NCI-H1417 treated with DMSO at 0.1 percent for 48 hours (cell line): ENCODE measurements at places on chromosomes 6 and 20.

DNA sequence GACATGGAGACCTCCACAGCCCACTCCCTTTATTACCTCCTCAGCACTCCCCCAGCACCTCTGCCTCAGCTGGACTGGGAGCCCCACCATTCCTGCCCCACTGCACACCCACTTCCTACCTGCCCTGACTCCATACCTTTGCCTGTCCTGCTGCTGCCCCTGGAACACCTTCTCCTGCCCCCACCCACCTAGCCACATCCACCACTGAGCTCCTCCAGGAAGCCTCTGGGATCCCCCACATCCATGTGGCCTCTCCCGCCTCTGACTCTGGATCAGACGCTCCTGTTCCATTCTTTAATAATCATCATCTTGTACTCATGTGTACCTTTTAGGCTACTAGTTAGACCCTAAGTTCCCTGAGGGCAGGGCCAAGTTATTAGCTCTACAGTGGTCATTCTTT is 2.2 kb upstream of the SDCBP2 start:
- DNase-seq, result no peak

DNA sequence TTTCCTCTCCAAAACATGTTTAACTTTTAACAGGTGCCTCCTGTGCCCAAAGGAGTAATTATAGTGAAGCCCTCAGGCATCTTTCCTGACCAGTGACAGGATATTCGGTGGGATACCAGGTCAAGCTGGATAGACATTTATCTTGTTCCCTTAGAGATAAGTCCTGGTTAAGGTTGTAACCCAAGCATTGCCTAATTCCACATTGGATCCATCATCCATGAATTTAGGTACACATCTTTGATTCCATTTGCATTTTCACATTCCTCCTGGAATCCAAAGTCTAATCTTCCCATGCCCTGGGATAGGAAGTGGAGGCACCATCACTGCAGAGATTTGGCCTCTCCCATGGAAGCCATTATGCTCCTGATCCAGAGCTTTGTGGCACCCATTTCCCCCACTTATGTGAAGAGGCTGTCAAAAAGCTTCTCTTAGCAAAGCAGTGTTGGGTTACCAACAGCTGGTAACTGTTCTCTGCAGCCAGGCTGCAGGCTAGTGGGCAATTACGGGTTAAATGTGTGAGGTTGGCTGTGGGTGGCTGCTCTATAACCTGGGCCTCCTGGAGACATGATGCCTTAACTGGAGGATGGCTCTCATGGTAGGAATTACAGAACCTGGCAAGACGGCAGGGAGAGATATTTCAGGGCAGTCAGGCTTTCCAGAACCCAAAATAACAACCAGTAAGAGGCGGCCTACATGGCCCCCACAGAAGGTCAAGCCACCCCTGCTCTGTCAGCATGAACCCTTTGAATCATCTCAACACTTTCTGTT is 96.9 kb upstream of the VGLL2 start:
- no peak for DNase-seq

- DNase-seq, result no peak
Measured at GRCh38 chr6:144252259-144252658, 32.9 kb upstream of the UTRN start.

GRCh38 chr20:63775096-63775978 is 35.8 kb downstream of the SLC2A4RG start:
- DNase-seq, result no peak

GRCh38 chr20:37880726-37881591 is 22.0 kb upstream of the VSTM2L start:
- DNase-seq, result no peak
